ENCODE measurements at places on chromosomes 2 and 18. TPM values are rescaled to one million over a fixed set of nuclear protein-coding genes. Genes with fewer than 3 reads are reported as not detected.

Gene NLRC4
- 0.27 TPM for total RNA-seq

Gene LOXHD1
- not detected for total RNA-seq

- DNase-seq, result no peak
Observed at GRCh38 chr18:908758-909724, 4.4 kb downstream of the ADCYAP1 start.

GRCh38 chr18:24479371-24479770, 18.9 kb downstream of the HRH4 start:
- no peak for DNase-seq

- no peak for DNase-seq
Observed at GRCh38 chr2:179711375-179711774, 150.0 kb downstream of the ZNF385B start.

DNA sequence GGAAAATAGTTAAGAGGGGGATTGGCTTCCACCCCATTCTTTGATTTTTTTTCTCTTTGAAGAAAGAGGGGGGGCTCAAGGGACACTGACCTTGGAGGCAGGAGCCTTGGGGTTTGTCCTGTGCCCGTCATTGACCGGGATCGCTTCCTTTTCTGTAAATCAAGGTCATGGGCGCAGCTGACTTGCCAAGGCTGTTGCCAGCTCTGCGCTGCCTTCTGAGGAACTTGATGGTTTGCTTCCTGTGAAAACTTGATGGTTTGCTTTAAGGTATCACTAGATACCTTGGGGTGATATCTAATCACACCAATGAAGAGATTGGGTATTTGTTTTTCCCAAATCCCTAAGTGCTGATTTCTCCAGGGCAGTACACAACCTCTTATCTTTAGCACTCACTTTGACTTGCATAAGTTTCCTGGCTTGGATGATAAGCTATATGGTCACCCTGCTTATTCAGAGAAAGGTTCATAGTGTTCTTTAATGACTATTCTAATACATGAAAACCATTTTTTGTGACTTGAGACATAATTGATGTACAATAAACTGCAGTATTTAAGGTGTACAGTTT, 56.0 kb downstream of the DGKD start:
- no peak for DNase-seq

DNA sequence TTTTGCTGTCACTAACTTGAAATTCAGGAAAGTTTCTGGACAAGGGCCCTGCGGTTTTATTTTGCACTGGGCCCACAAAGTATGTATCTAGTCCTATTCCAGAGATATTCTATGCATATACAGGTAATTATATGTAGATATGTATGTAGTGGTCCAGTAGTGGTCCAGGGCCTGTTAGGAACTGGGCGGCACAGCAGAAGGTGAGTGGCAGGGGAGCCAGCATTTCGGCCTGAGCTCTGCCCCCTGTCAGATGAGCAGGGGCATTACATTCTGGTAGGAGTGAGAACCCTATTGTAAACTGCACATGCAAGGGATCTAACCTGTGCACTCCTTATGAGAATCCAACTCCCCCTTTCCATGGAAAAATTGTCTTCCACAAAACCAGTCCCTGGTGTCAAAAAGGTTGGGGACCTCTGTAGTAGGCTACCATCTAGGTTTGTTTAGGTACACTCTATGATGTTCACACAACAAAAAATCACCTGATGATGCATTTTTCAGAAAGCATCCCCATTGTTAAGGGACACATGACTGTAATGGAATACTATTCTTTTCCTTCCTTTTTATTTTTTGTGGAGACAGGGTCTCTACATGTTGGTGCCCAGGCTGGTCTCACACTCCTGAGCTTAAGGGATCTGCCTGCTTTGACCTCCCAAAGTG, 2.8 kb upstream of the PPP4R3B start:
- DNase-seq, result no peak

Measured in Peyer's patch (tissue), 4 donors.